Activated CD4-positive, alpha-beta T cell treated with anti-CD3 and anti-CD28 coated beads, Interleukin-2, amount 50 U/mL, for 24 hours (primary cell): ENCODE measurements at places on chromosomes 2 and 18.

DNA sequence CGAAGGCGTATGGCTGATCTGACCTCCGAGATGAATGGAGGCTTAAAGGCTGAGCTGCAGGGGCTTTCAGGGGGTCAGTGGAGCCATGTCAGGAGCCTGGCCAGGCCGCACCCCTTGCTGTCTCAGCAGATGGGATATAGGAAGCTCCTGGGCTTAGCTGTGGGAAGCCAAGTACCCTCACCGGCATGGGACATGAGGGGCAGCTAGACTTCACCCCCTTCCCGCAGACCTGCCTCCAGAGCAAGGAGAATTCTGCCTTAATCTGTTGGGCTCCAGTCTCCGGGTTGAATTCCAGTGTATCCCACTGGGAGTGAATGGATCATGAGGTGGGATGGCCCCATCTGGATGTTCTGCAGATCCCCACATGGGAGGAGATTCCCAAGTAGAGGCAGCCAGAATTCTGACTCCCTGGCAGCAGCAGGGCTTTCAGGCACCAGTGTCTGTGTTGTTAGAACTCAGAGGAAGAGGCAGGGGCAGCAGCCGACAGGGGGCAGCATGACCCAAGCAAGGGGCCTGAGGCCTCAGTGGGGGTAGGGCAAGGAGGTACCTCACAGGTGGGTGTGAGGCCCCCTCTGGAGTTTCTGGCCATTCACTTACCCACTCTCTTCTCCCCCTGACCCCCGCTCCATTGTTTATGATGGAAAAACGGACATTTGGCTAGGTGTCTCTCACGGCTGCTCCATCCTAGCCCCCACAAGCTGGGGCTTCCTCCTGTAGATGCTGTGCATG lies 19.1 kb downstream of the CAPG start:
- peak; percentile 47 for DNase-seq

GRCh38 chr2:71528131-71528591 lies 74.8 kb downstream of the DYSF start:
- DNase-seq, result no peak

- no peak for DNase-seq
Measured at GRCh38 chr2:175156534-175156933, 11.5 kb downstream of the ATF2 start.

GRCh38 chr2:211766689-211767088 lies 771.9 kb downstream of the ERBB4 start:
- no peak for DNase-seq

- DNase-seq, result no peak
Measured at GRCh38 chr2:144965172-144965571, 445.3 kb upstream of the ZEB2 start.

- DNase-seq, result no peak
Measured at GRCh38 chr18:725646-726045, 13.2 kb upstream of the ENOSF1 start.

DNA sequence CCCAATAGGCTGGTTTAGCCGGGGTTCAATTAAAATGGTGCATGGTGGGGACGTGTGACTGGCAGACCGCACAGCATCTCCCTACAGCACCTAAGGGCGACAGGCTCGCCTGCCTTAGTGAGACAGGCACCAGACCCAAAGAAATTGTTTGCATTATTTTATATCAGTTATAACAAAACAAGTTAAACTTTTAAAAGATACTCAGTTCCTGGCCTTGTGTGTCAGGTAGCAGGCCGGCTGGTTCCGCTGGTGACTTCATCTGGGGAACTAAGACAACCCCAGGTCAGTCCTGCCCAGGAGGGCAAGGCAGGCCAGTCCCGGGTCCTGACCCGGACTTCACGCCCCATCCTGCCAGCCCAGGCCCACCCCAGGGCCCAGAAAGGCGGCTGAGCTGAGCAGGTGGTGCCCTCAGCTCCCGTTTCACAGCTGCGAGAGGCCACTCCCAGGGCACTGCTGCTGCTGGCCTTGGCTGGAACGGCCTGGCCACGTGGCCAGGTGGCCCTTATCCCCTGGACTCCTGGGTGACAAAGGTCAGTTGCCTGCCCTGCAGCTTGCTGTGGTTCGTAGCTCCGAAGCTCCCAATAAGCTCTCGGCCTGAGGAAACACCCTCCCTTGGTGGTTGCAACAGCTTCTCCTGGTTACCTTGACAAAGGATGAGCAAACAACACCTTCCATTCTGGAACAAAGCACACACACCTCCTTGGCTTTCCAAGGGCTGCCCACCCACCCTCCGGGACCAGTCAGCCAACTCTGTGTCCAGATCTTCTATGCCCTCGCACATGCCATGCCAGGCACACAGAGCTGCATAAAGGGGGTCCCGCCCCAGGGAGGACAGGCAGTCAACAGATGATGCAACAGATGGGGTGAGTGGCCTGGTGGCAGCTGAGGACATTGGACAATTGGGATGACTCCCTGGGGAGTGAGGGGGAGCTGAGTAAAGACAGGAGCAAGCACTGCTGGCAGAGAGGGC lies 11.3 kb upstream of the AGXT start:
- DNase-seq, result no peak

DNA sequence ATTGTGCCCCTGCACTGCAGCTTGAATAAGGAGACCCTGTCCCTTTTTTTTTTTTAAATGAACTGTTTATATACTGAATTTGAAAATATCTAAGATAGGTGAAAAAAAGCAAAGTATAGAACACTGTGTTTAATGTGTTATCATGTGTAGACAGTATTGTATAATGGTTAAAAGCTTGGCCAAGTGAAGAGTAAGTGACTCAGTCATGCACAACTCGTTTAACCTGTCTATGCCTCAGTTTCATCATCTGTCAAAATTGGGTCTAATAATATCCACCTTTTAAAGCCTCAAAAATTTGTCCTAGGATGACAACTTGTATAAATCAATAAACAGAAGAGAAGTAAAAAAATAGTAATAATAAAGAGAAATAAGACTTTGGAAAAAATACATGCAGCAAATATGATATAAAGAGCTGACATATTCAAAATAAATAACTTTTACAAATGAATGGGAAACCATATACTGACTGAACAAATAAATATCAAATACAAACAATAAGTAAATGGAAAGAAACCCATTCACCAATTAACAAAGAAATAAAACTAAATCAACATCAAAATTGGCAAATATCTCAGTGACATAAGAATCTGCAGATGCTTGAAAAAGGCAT lies 113.7 kb downstream of the C2orf74 start:
- no peak for DNase-seq

- peak; percentile 40 for DNase-seq
Measured at GRCh38 chr2:157628477-157629415, at the start of gene ACVR1C. Gene ACVR1C (minus strand): TSS chr2:157628864. CDS start chr2:157628644, 220 bp downstream.

DNA sequence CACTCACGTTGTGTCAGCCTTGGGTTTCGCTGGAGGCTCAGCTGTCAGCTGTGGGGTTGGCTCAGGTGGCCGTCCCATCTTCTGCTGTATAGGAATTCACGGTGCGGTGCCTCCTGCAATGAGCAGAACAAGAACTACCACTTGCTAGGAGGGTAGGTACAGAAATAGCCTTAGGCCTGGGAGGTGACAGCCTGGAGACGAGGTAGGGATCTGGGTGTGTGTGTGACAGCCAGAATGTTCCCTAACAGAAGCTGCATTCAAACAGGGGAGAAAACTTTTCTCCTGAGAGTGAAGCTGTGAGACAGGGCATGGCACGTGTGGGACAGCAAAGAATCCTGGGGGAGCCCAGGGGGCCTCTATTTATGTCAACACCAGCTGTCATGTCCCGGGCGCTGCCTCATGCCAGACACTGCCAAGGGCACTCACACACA lies 8.4 kb upstream of the MAL start:
- DNase-seq, result no peak
